ENCODE measurements at places on chromosomes 12 and 14.
A peak's percentile ranks its signal among the peaks of the same experiment; 100 is the strongest.

DNA sequence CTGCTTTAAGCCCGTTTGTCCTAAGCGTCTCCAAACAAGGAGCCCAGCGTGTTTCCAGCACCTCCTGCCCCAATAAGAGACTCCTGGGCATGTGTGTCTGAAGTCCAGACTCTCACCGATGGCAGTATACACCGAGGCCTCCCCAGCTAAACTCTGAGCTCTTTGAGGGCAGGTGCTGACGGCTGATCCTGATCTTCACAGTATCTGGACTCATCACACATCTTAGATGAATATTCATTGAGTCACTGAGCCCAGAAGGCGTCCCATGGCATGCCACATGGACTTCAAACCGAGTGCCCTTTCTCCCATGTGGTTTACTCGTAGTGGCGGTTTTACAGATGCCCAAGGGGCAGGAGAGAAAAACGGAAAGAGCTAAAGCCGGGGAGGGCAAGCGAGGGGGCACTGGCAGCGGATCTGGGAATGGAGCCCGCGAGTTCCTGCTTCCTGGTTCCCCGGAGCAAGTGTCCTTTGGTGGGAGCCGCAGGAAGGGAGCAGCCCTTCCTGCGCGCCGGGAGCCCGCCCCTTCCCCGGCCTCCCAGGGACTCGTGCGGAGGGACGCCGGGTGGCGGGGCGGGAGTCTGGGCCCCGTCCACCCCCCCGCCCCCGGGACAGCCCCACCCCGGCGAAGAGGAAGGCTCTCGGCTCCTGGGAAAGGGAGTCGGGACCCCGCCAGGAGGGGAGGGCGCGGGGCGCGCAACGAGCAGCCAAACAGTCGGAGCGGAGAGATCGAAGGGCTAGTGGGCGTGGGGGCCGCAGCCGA is 585 bp upstream of the TEAD4 start:
- peak; percentile 91 for DNase-seq

GRCh38 chr12:52156757-52157565 is 34.9 kb downstream of the KRT80 start:
- peak; percentile 79 for DNase-seq

- DNase-seq: no peak
These were observed 378.3 kb downstream of the BCL11B start for GRCh38 chr14:98893675-98894074.

- no peak for DNase-seq
These were observed 138.4 kb downstream of the SEC23A start for GRCh38 chr14:38964630-38965029.

DNA sequence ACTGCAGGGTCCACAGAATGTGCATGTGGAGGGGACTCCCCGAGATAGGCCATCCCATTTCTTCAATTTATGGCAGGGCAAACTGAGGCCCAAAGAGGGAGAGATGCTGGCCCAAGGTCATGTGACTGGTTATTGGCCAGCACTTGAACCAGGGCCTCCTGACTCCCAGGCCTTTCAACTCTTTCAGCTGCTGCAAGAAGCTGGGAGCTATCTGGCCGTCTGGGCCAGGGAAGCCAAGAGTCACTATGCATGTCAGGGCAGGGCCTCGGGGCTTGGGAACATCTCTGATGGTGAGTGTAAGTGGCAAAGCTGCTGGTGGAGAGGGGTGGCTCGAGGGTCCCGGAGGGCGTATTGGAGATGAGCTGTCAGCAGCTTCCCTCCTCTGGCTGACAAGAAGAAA is 9.5 kb upstream of the LTBP2 start:
- DNase-seq: no peak

DNA sequence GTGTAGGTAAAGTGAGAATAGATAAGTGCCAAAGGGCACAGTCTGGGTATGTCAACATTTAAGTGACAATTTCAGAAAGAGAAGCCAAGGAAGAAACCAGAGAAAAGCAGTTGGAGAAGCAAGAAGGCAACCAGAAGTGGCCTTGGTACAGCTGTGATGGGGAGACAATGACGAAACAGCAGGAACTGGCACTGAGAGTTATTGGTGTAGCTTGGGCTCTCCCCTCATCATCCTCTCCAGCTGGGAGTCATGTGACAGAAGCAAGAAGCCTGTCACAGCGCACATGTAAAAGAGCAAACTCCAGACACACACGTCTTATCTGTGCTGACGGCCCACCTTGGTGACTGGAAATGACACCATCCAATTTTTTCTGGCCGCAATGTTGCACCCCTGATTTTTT is 203.3 kb upstream of the NUDT4 start:
- no peak for DNase-seq

GRCh38 chr12:12334367-12335040 is 15.5 kb downstream of the MANSC1 start:
- DNase-seq: peak; percentile 84

- DNase-seq: no peak
These were observed 150.3 kb downstream of the DPF3 start for GRCh38 chr14:72743626-72744025.

DNA sequence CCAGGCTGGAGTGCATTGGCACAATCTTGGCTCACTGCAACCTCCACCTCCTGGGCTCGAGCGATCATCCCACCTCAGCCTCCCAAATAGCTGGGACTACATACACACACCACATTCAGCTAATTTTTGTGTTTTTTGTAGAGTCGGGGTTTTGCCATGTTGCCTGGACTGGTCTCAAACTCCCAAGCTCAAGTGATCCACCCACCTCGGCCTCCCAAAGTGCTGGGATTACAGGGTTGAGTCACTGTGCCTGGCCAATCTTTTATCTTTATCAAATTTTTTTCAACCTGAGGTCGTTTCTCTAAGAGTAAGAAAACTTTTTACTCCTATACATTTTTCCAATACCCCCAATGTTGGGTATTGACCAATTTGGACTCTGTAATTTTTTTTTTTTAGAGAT is 40.0 kb upstream of the NAP1L1 start:
- no peak for DNase-seq
